ENCODE measurements at places on chromosomes 12 and 14.

- peaks cover 7% of the 10 kb centered on the region for H3K4me1 ChIP-seq
- H3K27me3 ChIP-seq = no peaks in the 10 kb centered on the region
- no peak overlapping the region for H3K27ac ChIP-seq
- no peaks in the 10 kb centered on the region for H3K36me3 ChIP-seq
- no peak for DNase-seq
These were observed 3.2 kb downstream of the PLD4 start for GRCh38 chr14:104927901-104928300.

DNA sequence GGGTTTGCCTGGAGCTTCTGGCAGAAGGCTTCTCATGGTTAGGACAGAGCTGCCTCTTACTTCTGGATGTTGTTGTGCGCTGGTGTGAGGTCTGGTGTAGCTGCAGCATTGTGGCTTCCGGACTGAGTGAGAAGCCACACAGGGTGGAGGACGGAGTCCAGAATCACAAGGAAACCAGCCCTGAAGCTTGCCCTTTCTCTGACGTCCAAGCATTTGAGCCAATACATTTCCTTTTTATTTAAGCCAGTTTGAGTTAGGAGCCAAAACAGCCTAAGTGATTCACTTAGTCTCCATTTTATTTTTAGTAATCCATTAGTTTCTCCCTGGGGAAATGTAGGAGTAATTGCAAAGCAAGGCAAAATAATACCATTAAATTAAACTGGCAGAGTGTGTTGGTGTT is 402.4 kb upstream of the RGS6 start:
- DNase-seq = no peak
- no peaks in the 10 kb centered on the region for H3K4me1 ChIP-seq
- no peaks in the 10 kb centered on the region for H3K36me3 ChIP-seq
- no peaks in the 10 kb centered on the region for H3K27me3 ChIP-seq
- no peak overlapping the region for H3K27ac ChIP-seq

GRCh38 chr12:74847169-74847568 is 309.5 kb downstream of the ATXN7L3B start:
- H3K36me3 ChIP-seq = no peaks in the 10 kb centered on the region
- DNase-seq = no peak
- H3K4me3 ChIP-seq = no peak overlapping the region
- H3K4me1 ChIP-seq = peaks cover 3% of the 10 kb centered on the region

DNA sequence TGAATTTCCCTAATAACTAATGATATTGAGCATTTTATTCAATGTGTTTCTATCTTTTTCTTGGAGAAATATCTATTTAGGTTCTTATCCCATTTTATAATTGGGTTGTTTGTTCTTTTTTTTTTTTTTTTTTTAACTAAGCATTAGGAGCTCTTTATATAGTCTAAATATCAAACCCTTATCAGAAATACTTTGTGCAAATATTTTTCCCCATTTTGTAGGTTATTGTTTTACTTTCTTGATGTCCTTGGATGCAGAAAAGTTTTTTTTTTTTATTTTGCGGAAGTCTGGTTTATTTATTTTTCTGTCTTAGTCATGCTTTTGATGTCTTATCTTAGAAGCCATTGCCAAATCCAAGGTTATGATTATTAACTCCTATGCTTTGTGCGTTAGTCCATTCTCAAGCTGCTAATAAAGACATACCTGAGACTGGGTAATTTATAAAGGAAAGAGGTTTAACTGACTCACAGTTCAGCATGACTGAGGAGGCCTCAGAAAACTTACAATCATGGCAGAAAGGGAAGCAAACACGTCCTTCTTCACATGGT is 434.3 kb upstream of the TBX3 start:
- H3K27ac ChIP-seq = no peak overlapping the region
- DNase-seq = no peak
- H3K27me3 ChIP-seq = no peaks in the 10 kb centered on the region
- no peak overlapping the region for H3K4me3 ChIP-seq
- no peaks in the 10 kb centered on the region for H3K4me1 ChIP-seq
- no peaks in the 10 kb centered on the region for H3K36me3 ChIP-seq

DNA sequence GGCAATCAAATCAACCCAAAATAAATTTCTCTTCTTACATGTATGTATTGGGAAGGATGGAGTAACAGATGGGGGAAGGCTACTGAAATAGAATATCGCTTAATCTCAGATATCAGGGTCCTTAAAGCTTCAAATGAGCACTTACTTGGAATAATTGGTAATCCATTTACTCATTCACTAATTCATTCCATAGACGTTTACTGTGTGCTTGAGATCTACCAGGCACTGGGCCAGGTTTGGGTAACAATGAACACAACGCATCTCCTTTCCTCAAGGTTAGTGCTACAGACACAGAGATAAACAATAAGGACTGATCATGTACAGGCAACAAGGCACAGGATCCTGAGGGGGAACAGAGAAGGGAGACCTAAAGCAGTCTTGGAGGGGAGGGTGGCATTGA is 54.4 kb upstream of the KRR1 start:
- no peak overlapping the region for H3K27ac ChIP-seq
- H3K27me3 ChIP-seq = no peaks in the 10 kb centered on the region
- no peak for DNase-seq
- no peak overlapping the region for H3K4me3 ChIP-seq
- no peaks in the 10 kb centered on the region for H3K4me1 ChIP-seq

GRCh38 chr14:104774453-104775072 is 21.0 kb downstream of the AKT1 start:
- peaks cover 45% of the 10 kb centered on the region for H3K36me3 ChIP-seq

- no peaks in the 10 kb centered on the region for H3K27me3 ChIP-seq
- H3K4me3 ChIP-seq = no peak overlapping the region
- DNase-seq = peak; percentile 93
- H3K4me1 ChIP-seq = peaks cover 65% of the 10 kb centered on the region
These were observed 58.1 kb downstream of the PLEKHG3 start for GRCh38 chr14:64762044-64763034.

DNA sequence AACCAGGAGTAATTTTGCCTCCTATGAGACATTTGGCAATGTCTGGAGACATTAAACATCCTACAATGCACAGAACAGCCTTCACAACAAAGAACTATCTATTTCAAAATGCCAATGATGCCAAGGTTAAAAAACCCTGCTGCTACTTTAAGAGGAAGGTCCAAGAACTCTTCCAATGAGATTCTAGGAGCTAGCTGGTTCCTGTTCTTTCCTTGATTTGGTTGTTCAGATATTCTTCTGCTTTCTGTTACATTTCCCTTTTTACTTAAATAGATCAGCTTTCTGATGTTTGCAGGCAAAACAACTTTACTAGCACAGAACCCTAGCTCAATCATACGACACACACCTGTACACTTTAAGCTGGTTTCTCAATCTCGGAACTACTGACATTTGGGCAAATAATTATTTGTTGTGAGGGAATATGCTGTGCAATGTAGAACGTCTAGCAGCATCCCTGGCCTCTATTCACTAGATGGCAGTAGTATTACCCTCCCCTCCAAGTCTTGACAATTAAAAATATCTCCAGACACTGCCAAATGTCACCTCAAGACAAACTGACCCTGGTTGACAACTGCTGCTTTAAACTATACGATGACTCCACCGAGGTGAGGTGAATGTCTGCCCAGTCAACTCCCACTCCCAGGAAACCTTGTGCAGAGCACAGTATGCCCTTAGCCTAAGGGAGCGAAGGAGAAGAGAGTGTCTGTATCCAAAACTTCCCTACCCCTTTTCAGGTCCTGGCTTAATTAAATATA is 4.4 kb downstream of the BLTP3B start:
- peaks cover 9% of the 10 kb centered on the region for H3K4me1 ChIP-seq
- H3K4me3 ChIP-seq = no peak overlapping the region
- DNase-seq = peak; percentile 29
- H3K27me3 ChIP-seq = no peaks in the 10 kb centered on the region

DNA sequence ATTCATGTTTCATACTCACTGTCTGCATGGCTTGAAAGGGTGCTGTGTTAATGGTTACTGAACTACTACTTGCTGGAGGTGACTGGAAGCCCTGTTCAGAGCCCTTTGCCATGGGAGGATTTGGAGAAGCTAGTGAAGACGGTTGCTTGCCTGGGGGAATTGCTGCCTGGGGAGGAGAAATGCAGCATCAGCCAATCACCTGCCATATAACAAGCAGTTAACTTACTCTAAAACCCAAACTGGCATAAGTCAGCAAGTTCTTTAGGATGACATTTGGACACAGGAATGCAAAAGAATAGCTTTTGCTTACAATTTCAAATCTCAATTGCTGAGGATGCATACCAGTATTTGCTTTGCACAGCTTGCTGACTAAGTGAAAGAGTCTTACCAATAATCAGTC is 23.4 kb upstream of the IPO8 start:
- H3K36me3 ChIP-seq = peaks cover 5% of the 10 kb centered on the region
- no peak overlapping the region for H3K27ac ChIP-seq
- H3K4me1 ChIP-seq = no peaks in the 10 kb centered on the region
- no peak overlapping the region for H3K4me3 ChIP-seq
- no peak for DNase-seq

GRCh38 chr12:24200010-24200409 is 250.5 kb upstream of the SOX5 start:
- H3K4me3 ChIP-seq = no peak overlapping the region
- no peak for DNase-seq
- H3K27ac ChIP-seq = no peak overlapping the region
- H3K4me1 ChIP-seq = no peaks in the 10 kb centered on the region

GRCh38 chr12:55633151-55633550 is 3.5 kb upstream of the OR10P1 start:
- H3K36me3 ChIP-seq = no peaks in the 10 kb centered on the region
- no peak overlapping the region for H3K4me3 ChIP-seq
- H3K27ac ChIP-seq = no peak overlapping the region
- DNase-seq = no peak
- peaks cover 6% of the 10 kb centered on the region for H3K4me1 ChIP-seq

DNA sequence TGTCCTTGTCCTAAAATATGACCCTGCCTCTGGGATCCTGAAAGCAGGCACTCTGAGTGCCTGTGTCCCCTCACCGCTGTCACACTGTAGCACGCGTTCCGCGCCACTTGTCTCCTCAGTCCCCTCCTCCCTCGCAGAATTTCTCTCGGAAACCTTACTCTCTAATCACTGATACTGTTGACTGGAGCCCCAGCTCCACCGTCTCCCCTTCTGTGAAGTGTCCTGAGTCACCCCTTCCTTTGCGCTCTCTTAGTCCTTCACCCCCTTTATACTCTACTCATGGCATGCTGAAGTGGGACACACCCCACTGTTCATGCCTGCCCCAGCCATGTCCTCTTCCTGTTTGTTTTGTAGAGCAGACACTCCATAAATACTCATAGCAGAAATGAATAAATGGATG is 104.7 kb downstream of the ZNF664 start:
- no peak overlapping the region for H3K4me3 ChIP-seq
- no peaks in the 10 kb centered on the region for H3K36me3 ChIP-seq
- no peak for DNase-seq
- no peaks in the 10 kb centered on the region for H3K27me3 ChIP-seq
- H3K4me1 ChIP-seq = peaks cover 5% of the 10 kb centered on the region

DNA sequence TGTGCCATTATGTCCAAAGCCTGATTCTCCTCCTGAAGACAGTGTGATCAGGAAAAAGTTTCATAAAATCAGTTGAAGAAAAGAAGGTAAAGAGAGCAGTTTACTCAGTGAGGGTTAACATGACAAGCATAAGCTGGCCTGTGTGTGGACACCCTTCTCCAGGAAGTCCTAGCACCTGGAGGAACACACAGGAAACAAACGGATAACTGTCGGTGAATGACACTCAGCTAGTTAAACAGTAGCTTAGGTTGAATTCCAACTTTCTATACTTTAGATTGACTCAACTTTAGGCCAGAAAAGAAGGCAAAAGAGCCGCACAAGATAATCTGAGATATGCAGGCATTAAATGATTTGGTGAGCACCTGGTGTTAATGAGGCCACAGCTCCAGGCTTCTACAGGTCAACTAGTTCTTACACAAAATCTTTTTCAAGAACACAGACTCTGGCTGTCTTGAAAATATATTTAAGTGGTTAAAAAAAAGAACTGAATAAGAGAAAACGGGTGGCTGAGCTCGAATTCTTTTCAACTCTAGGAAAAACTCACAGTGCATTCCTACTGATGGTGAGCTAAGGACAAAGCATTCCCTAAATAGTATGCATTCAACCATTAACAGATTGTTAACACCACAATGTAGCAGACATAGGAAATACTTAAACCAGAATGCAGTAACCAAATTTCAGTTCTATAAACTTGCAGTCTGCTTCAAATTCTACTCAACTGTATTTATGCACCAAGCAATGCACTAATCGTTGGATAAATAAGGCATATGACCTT is 56.9 kb upstream of the TSPAN8 start:
- no peak overlapping the region for H3K27ac ChIP-seq
- H3K36me3 ChIP-seq = no peaks in the 10 kb centered on the region
- H3K4me1 ChIP-seq = peaks cover 12% of the 10 kb centered on the region
- no peak for DNase-seq
- H3K4me3 ChIP-seq = no peak overlapping the region

Measured in lung (tissue), 17 donors.